RCC 7860 (cell line): ENCODE measurements at places on chromosomes 3 and 15.

GRCh38 chr15:98787936-98788757, 139.8 kb downstream of the IGF1R start:
- DNase-seq = no peak

- no peak for DNase-seq
Observed at GRCh38 chr15:51424780-51425179, 83.3 kb downstream of the GLDN start.

GRCh38 chr3:139353920-139354556, 10.2 kb downstream of the MRPS22 start:
- peak; percentile 66 for DNase-seq

DNA sequence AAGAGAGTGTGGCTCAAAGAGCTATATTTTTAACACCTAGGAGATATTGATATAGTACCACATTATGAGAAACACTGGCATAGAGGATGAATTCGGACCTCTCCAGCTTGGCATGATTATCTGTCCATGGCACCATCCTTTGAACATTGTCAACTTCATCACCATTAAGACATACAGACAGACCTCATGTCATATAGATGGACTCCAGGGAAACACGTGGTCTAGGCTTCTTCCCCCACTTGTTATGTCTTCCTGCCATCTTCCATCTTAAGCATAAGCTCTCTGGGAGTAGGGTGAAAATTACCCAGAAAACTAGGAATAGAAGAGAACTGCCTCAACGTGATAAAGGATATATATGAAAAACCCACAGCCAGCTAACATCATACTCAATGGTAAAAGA, 51.8 kb downstream of the OCA2 start:
- no peak for DNase-seq

- DNase-seq = no peak
Observed at GRCh38 chr3:47433796-47434195, 41.9 kb downstream of the SCAP start.

GRCh38 chr15:40307421-40308211, at the start of gene PLCB2:
Gene PLCB2, minus strand, starts transcription at chr15:40307935. Its CDS starts 263 bp downstream, at chr15:40307672.
- DNase-seq = no peak

GRCh38 chr15:94934440-94934839, 703.1 kb downstream of the MCTP2 start:
- no peak for DNase-seq

DNA sequence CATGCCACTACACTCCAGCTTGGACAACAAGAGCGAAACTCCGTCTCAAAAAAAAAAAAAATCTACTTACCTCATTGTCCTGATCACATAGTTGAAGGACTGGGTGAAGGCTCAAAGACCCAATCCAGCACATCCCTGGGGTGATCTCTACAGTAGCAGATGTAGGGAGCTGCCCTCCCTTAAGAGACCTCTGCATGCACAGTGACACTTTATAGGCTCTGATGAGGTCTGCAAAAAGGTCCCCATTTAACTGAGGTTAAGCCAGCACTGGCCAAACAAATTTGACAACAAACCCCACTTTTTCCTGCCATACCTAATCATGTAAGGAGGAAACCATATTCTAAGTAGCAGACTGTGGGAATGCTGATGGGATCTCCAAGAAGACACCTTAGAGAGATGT, 31.1 kb upstream of the SPATA12 start:
- no peak for DNase-seq

DNA sequence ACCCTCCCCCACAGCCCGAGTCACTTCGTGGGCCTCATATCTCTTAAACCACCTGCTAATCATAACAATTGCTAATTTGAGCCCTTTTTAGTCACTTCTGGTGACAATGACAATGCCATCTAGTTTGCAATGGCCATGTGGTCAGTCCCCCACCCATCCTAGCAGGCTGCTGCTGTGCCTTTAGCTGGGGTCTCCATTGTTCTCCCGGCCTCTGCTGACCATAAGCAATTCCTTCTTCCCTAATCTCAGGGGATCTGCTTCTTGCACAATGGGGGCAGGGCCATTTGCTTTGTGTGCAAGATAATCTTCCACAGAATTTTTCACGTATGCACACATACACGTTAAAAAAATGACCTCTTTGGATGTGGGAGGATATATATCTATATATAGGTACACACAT, 406.1 kb upstream of the ONECUT1 start:
- no peak for DNase-seq

- no peak for DNase-seq
Observed at GRCh38 chr15:74258456-74259291, 22.5 kb downstream of the CCDC33 start.
